ENCODE measurements at places on chromosomes 3 and 15.

DNA sequence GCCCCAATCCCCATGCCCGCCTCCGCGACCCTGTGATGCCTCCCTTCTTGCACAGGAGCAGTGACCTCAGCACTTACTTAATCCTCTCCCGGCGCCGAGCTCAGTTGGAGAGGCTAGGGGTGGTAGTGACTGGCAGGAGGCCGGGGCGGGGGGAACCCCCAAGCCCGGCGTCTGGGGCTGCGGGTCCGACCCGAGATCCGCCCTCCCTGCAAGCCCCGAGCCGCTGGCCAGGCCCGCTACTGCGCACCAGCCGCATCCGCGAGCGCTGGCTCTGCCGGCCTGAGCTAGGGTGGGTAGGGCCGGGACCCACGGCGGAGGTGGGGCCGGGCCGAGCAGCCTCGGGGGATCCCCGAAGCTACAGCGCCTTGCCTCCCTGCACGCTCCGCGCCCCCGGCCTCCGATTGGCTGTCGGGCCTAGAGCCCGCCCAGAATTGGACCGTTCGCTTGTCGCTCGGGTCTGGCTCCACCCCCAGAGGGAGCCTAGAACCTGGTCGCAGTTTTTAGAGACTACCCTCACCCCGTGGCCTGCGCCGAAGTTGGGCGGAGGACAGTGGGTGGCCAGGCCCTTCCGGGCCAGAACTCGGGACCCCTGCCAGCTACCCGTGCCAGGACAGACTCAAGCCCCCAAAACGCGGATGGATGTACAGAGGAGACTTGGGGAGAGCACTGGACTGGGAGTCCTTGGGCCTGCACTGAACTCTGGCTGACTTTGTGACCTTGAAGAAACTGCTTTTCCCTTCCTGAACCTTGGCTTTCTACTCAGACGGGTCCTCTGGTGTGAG, at the start of gene C3orf18:
Gene C3orf18, minus strand, starts transcription at position 362 of the 782 bp plus-strand sequence. CDS start 2,048 bp downstream, outside the sequence.
- peak; percentile 83 for DNase-seq

DNA sequence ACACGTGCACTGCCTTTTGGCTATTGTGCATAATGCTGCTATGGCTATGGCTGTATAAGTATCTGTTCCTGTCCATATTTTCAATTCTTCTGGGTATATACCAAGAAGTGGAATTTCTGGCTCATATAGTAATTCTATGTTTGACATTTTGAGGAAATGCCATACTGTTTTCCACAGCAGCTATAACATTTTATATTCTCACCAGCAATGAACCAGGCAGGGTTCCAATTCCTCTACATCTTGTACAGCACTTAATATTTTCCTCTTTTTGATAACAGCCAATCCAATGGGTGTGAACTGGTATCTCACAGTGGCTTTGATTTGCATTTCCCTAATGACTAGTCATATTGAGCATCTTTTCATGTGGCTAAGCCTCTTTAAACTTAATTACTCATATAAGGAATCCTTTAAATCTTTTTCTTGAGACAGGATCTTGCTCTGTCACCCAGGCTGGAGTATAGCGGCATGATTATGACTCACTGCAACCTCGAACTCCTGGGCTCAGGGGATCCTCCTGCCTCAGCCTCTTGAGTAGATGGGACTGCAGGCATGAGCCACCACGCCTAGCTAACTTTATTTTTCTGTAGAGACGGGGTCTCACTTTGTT, 38.1 kb upstream of the IGDCC4 start:
- no peak for DNase-seq

- no peak for DNase-seq
Measured at GRCh38 chr3:7322957-7323669, 462.2 kb downstream of the GRM7 start.

- DNase-seq, result no peak
Measured at GRCh38 chr15:27249760-27250109, 278.8 kb downstream of the GABRG3 start.

- DNase-seq, result no peak
Measured at GRCh38 chr3:159635047-159635641, 353.5 kb upstream of the IL12A start.

DNA sequence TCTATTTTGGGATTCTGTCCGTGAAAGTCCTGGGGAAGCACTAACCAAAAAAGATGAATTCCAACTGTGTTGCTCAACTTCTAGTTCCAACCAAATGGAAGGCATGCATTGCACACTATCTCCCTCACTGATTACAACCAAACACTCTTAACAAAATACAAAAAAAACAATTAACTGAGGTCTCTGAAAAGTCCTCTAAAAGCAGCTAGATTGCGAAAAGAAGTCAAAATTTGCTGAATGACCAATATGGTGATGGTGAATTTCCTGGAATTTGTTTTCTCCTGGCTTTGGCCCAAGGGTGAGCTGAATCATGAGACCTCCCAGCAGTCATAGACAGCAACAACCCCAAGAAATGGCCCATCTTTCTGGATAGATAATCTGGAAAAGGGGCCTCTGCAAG, 28.3 kb downstream of the CYP19A1 start:
- DNase-seq, result no peak

GRCh38 chr3:133964547-133964946, 65.2 kb downstream of the SLCO2A1 start:
- no peak for DNase-seq

DNA sequence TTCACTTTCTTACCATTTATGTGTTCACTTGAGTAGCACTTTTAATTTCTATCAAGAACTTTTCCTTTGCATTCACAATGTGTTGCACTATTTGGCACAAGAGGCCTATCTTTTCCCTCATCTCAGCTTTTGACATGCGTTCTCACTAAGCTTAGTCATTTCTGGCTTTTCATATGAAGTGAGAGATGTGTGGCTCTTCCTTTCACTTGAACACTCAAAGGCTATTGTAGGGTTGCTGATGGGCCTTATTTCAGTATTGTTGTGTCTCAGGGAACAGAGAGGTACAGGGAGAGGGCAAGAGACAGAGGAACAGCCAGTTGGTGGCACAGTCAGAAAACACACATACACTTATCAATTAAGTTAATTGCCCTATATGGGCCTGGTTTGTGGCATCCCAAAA, 127.4 kb upstream of the MLF1 start:
- no peak for DNase-seq

- peak; percentile 80 for DNase-seq
Measured at GRCh38 chr3:83514130-83514914, 1444.5 kb upstream of the CADM2 start.

GRCh38 chr3:15964605-15965442, 167.0 kb upstream of the ANKRD28 start:
- DNase-seq, result no peak

DNA sequence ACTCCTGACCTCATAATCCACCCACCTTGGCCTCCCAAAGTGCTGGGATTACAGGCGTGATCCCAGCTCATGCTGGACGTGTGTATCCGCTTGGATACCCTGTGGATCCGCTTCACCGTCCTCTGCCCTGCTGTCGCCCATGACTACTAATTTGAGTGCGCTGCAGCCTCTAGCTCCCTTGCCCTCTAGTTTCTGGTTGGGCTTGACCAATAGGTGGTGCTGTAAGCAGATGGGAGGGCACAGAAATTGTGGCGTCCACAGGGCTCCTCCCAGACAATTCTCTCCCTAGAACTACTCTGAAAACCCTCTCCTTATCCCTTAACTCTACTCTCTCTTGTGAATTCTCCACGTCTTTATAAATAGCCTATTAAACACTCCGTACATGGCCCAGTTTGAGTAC, 36.2 kb downstream of the ZPLD1 start:
- peak; percentile 60 for DNase-seq

GRCh38 chr3:197428117-197428801, 127.5 kb downstream of the BDH1 start:
- DNase-seq, result peak; percentile 62

DNA sequence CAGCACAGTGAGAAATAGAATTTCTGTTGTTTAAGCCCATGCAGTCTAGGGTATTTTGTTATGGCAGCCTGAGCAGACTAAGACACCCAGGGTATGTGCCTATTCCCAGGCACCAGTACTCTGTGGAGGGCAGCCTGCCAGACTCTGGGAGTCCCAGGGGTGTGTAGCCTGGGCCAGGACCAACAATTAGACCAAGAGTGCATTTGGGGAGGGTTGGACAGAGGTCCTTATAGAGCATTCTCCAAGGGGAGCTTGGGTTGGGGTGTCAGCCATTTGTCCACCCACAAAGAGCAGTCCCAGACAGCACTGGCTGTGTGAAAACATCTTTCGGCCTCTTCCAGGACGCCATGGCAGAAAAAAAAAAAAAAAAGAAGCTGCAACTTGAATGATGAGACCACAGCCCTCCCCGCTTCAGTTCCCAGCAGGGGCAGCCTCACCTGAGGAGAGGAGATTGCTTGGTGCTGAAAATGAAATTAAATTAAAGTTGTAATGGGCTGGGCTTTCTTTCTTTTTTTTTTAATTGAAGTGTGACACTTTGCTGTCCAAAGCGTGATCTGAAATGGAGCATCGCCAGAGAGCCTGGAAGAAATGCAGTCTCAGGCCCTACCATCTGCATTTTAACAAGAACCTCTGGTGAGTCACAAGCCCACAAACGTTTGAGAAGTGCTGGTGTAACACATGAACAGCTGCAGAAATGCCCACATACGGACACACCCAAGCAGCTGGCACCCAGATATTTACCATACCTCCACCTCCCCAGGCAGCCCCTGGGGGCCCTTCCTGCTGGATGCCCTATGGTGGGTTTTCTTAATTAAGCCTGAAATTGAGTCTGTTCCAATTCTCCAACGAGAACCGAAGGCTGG, 21.3 kb upstream of the CAV3 start:
- DNase-seq, result no peak

- no peak for DNase-seq
Measured at GRCh38 chr3:135034891-135035440, 239.9 kb downstream of the EPHB1 start.

GRCh38 chr3:163438760-163439159, 1639.5 kb downstream of the SI start:
- no peak for DNase-seq

DNA sequence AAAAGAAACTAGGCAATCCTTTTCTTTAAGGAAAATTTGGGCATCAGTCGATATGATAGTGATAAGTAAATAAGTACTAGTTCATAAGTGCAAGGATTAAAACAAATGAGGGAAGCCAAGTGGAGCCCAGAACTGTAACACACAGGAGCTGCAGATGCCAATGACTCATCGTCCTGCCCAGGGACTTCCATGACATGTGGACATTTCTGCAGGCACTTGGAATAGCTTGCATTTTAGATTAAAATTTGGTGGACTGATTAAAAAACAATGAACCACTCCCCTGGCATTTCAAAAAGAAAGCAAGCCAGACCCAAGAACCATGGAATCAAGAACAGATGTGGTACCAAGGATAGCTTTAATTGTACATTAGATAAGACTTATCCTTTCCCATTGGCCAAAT, 2.9 kb downstream of the SAMD7 start:
- no peak for DNase-seq

GRCh38 chr3:13617981-13618380, 69.1 kb downstream of the FBLN2 start:
- DNase-seq, result no peak

- DNase-seq, result no peak
Measured at GRCh38 chr3:32355751-32356291, 35.8 kb upstream of the CMTM7 start.

- no peak for DNase-seq
Measured at GRCh38 chr3:10471054-10471688, 34.2 kb downstream of the ATP2B2 start.

DNA sequence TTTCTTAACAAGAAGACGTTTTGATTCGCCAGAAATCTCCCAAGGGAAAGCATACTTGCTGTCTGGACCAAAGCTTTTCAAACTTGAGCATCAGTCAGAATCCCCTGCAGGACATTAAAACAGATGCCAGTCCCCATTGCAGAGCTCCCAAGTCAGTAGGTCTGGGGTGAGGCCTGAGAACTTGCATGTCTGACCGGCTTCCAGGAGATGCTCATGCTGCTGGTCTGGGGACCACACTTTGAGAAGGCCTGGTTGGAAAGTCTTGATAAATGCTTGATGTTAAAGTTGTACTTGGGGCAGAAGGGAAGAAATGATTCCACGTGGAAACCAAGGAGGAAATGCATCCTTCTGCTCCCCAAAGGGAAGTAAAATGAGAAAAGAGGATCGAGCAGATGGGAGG, 24.3 kb upstream of the CAV3 start:
- DNase-seq, result no peak

GRCh38 chr15:100937171-100937570, 18.0 kb downstream of the LRRK1 start:
- no peak for DNase-seq

- peak; percentile 12 for DNase-seq
Measured at GRCh38 chr3:18988614-18989229, 159.6 kb upstream of the KCNH8 start.

DNA sequence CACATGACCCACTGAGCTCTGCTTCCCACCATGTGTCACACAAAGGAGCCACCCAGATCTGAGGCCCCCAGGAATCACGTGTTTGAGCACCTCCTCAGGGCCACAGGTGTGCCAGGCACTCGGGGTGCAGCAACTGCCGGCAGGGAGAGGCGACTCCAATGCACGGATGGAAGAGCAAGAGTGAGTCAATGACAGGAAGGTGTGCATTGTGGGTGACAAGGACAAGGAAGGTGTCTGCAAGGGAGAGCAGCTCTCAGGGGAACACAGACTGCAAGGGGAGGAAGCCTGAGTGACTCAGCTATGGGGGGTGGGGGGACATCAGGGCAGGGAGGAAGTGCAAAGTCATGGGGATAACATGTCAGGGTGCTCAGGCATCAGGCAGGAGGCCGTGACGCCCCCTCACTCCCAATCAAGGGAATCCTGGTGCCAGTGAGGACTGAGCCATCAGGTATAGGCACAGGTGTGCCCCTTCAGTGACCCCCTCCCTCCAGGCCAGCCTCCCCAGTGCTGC, 67.4 kb downstream of the NUP210 start:
- no peak for DNase-seq

GRCh38 chr3:76872999-76873398, 166.9 kb upstream of the ROBO2 start:
- DNase-seq, result no peak

DNA sequence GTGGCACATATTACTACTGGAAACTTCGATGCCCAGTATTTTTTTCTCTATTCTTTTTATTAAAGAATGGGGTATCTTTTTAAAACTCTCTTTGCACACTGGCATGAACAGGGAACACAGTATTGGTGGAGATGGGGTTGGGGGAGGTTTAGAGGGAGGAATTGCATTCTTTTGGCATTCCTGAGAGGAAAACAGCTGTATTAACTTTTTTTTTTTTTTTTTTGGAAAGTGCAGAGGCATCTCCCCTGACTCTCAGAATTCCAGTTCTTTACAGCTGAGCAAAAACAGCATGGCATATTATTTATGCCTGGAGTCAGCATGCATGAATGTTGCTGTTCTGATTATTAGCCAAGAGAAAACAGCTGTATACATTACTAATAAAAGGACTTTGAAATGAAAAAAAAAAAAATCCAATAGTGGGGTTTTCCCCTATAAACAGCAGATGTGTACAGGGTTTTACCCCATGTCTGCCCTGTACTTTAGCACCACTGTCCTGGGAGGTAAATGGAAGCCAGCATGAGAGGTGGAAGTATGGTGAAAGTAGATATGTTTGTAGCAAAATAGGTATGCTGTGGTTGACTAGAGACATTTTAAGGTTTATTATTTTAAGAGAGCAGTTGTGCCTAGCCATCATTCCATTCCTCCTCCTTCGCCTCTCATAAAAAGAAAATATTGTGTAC, 132.2 kb downstream of the FNDC3B start:
- no peak for DNase-seq

- no peak for DNase-seq
Measured at GRCh38 chr15:74808078-74808839, 4.4 kb upstream of the LMAN1L start.

- peak; percentile 68 for DNase-seq
Measured at GRCh38 chr15:93072411-93073394, 16.3 kb downstream of the RGMA start.

- no peak for DNase-seq
Measured at GRCh38 chr3:120396469-120396868, 47.3 kb upstream of the LRRC58 start.

- no peak for DNase-seq
Measured at GRCh38 chr3:123660900-123661299, 76.0 kb upstream of the HACD2 start.

GRCh38 chr3:119613872-119614271, 16.2 kb downstream of the PLA1A start:
- no peak for DNase-seq
